ENCODE measurements at places on chromosomes 7 and 10.

GRCh38 chr7:27143950-27144780, 684 bp upstream of the HOXA5 start:
- DNase-seq = no peak

DNA sequence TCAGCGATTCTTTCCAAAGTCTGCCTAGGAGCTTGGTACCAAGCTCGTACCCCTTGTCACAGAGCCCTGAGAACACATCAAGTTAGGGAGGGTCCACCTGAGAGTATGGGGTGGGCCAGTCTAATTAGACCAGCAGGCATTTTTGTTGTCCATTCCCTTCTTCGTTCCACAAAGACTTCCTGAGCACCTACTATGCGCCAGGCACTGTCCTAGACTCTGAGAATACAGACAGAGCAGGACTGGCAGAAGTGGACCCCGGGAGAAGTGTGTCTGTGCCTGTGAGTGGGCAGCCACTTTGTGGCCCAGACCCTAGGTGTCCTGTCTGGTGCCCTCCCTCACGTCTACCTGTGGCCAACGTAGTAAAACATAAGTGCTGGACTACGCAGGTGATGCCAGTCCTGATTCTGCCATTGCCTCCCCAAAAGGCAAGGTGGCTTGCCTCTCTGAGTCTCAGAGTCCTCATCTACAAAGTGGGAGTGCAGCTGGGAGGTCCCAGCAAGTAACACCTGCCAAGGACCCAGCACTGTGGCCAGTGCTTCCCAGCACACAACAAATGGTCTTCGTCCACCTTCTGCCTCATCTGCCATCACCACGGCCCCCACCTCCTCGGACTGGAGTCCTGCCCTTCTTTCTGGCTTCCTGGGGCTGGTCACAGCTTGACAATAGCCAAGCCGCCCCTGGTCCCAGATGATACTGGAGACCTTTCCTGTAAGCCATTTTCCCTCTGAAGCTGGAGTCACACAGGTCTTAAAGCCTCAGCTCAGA, 54.3 kb upstream of the DUSP5 start:
- DNase-seq = no peak

DNA sequence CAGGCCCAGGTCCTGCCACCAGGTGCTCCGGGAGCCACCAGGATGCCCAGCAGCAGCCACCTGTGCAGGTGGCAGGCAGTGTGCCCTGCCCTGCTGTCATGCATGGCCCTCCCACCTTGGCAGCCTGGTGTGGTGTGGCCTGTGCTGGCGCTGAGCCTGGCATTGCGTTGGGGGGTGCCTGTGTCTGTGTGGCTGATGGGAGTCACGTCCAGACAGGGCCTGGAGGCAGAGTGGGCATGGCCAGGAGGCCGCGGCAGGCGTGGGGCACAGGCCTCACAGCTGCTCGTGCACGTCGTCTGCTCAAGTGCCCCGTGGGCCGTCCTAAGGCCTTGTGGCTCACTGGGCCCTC, 8.7 kb downstream of the TTYH3 start:
- DNase-seq = no peak

- DNase-seq = no peak
These were observed 41.4 kb upstream of the SGCE start for GRCh38 chr7:94697035-94697974.

DNA sequence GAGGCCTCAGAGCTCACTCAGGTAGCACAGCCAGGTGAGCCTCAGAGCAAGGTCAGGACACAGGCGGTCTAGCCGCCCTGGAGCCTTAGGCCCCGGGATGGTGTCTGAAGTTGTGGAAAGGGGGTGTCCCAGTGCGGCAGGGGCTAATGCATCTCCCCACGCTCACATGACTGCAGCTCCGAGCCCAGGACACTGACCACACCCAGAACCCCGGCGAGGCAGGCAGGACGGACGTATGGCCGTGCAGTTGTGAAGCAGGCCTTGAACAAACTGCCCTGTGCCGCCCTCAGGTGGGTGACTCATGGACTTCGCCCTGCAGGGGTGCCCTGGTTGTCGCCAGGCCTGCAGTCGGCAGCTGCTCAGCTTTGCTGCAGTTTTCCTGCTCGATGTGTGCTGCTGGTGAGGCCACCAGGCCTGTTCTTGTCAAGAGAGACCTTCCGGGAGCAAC, 5.0 kb upstream of the PRKAR1B start:
- no peak for DNase-seq

GRCh38 chr10:126564326-126564888, 106.1 kb downstream of the C10orf90 start:
- DNase-seq = no peak
